Skin of body (tissue), 3 donors: ENCODE measurements at places on chromosomes 3 and 15.
A peak's percentile ranks its signal among the peaks of the same experiment; 100 is the strongest.

- no peak for DNase-seq
Observed at GRCh38 chr3:128804017-128804810, 75.2 kb upstream of the ACAD9 start.

- no peak for DNase-seq
Observed at GRCh38 chr3:81300324-81300927, 461.0 kb downstream of the GBE1 start.

GRCh38 chr3:39870706-39871105 lies 61.3 kb downstream of the MYRIP start:
- no peak for DNase-seq

DNA sequence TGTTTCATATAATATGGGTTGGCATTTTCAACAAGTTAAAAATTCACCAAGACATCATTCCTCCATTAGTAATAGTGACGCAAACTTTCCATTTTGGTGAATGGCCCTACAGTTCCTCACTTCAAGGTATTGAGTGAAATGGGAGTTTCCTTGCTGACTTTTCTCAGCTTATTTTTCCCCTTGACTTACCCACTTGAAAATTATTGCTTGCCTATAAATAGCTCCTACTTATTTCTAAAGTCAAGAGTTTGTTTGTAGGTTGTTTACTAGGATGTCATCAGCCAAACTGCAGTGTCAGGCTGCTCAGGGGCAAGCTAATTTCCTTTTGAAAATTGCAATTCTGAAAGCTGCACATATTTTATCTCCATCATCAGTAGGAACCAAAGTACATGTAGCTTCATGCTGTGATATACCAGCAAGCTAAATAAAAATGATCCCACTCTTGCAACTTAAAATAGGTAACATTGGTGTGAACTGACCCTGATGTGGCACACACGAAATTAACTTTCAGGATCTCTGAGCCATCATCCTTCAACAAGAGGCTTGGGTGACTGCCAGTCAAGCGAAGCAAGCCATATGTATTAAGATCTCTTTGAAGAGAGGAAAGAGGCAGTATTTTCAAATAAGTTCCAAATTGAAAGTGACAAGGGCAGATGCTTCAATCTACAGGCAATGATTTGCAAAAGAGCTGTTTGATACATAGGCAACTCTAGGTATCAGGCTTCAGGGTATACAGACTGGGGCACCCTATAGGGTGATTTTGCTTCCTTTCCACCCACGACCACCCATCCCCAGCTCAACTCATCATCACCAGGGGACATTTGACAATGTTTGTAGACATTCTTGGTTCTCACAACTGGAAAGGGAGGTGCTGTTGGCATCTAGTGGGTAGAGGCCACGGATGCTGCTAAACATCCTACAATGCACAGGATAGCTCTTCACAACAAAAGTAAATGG lies 66.8 kb upstream of the RASGRP1 start:
- DNase-seq = no peak

- peak; percentile 23 for DNase-seq
Observed at GRCh38 chr3:52195823-52196331, 2.1 kb upstream of the ALAS1 start.

DNA sequence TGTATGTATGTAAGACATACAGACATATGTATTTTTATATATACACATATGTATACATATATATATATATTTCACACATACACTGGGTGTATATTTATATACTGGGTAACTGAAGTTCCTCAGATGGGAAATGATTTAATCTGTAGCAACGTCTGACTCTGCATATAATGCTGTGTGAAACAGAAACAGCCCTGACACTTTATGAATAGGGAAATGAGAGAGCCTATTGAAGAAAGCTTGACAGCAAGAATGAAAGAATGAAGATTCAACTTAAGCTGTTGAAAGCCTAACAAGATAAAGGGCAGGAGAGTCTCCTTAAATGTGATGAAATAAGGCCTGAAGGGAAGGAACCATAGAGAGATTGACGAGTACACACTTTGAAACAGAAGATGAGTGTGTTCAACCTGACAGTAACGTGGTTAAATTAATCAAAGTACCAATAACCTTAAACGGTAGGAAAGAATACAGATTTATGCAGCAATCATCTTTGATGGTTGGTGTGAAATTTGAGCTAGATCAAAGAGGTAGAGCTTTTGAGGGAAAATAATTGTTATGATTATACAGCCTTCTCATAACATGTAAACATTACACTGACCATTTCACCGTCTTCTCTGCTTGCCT lies 169.9 kb downstream of the MECOM start:
- no peak for DNase-seq

- no peak for DNase-seq
Observed at GRCh38 chr15:95113041-95113440, 881.7 kb downstream of the MCTP2 start.
